ENCODE measurements at places on chromosomes 2 and 18.

DNA sequence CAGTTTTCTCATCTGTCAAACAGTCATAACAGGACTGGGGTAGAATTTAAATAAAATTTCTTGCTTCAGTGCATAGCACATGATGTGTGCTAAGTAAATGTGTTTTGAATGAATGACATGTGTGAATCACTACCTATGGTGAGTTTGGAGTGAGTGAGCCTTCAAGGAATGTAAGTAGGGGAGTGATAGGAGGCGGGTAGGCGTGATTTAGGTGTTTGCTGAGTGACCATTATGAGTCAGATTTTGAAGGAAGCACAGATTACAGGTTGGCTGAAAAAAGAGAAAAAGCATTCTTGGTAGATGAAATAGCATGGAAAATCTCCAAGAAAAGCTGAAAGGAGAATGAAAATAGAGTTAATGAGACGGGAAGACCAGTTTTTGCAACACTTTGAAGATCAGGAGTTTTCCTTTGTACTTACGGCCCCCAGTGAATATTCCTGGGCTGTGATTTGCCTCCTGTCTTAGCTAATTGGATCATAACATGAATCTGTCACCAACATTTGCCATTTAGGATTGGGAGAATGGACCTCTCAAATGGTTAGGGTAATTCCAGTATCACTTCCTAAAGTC, 136.9 kb upstream of the GATA6 start:
- no peak for DNase-seq

DNA sequence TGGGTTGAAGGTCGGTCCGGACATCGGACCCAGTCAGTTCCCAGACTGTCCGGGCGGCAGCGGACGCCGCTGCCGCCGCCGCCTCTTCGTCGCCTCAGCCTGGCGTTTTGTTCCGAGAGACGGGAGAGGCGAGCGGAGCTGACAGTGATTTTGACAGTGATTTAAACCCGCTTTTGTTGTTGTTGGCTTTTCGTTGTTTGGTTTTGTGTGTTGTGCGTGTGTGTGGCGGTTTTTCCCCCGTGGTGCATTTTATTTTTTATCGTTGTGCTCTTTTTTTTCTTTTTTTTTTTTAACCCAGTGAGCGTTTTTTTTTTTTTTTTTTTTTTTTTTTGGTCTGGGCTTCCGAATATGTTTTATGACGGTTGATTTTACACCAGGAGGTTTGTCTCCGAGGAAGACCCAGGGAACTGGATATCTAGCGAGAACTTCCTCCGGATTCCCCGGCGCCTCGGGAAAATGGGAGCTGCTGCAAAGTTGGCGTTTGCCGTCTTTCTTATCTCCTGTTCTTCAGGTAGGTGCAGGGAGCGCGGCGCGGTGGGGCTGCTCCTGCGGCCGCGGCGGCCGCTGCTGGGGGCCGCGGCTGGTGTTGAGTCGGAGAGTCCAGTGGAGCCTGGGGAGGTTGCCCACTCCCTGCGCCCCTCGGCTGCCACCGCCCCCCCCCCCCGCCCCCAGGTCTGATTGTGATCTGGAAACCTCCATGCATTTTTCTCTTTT, at the start of gene ACVR2A:
Gene ACVR2A, plus strand, starts transcription at position 333 of the 714 bp plus-strand sequence. Its CDS starts 124 bp downstream, at position 457.
- DNase-seq: peak; percentile 73

DNA sequence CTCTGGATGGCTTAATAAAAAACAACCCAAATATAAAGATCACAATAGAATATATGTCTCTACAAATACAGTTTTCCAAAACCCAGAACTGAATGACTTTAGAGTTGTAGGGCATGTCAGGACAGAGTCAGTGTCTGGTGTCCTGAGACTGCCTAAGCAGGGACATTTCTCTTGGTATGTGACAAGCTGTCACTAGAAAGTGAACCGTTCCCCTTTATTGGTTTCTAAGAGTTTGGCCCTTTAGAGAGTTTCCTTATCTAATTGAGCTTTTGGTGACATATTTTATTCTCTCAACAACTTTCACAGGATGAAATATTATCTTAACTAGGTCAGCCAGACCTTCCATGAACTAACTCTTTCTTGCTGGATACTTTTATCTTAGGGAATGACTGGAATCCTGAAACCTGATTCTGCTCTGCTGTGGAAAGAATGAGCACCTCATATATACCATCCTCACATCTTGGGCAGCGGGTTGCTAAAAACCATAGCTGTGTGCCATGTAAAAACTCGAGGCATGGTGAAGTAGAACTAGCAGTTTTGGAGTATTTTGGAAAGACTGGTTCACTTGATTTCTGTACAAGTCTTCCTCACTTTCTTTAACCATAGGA, 54.8 kb downstream of the CAVIN2 start:
- DNase-seq: no peak

DNA sequence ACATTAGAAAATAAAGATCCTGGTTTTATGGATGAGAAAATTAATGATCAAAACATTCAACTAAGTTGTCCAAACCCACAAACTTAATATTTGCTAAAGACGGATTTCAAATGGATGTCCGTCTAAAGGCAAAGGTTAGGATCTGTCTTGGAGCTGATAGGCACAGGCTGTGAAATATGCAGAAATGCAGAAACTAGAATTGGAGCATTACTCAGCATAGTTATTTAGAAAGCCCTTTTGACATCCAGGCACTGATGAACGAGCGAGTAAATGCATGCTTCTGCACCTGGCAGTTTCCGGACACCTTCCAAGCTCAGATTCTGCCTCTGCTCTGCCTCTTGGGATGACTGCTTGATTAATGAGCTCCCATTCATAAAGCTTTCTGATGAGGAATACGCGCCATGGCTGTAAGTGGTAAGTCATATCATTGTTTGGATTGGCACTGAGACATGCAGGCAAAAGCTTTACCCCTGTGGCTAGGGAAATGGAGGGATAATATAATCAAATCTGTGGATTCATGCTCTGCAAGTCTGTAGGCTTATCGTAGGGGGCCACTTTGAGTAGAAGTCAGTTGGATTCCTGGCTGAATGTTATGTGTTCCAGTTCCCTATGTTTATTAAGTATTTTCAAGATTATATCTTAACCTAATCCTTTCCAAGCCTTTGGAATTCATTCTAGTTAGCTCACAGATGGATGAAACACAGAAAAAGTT, 2176.3 kb upstream of the CELF4 start:
- DNase-seq: peak; percentile 92

DNA sequence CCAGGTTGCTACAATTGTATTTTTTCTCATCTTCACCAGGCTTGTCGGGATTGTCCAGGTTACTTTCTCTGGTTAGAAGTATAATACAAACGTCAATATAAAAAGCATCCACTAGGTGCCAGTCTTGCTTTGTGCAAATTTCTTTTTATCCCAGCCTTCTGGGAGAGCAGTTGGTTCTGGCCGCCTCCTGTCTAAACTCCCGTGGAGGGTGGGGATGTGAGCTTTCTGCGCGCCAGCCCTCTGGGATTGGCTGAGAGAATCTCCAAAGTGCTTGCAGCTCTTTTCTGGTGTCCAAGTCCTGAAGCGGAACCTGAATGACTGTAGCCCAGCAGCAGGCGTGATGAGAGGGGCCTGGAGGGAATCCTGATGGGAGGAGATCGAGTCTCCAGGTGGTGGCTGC, 22.4 kb upstream of the TOGARAM2 start:
- peak; percentile 89 for DNase-seq

DNA sequence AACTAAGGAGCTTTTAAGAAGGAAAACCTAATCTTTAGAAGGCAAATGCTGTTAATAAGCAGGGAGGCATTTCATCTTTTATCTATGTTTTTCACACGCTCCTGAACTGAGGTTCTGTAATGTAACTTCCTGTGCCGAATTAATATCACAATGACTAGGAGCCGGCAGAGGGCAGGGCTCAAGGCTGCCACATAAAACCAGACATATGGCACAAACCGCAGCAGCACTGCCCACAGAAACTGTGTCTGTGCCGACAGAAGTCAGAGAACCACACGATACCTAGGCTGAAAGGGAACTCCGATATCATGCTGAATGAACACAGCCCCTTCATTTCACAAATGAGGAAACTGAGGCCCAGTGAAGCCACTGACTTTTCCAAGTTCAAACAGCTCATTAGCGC, 112.1 kb downstream of the EIPR1 start:
- DNase-seq: no peak

Measured in NCI-H345 (cell line).